ENCODE measurements at places on chromosomes 13 and 19. TPM values are rescaled to one million over a fixed set of nuclear protein-coding genes. Genes with fewer than 3 reads are reported as not detected.
A peak's percentile ranks its signal among the peaks of the same experiment; 100 is the strongest.

The BST2 gene
- 164 TPM for total RNA-seq

The ZNF560 gene
- total RNA-seq = not detected

The GRK1 gene
- total RNA-seq = not detected

The SERPINE3 gene
- not detected for total RNA-seq

The CEACAM6 gene
- not detected for total RNA-seq

The FCAR gene
- total RNA-seq = not detected

The CACNG6 gene
- not detected for total RNA-seq

The FAM124A gene
- 0.24 TPM for total RNA-seq

The ETV2 gene
- 0.83 TPM for total RNA-seq

The IFNL1 gene
- total RNA-seq = 1.2 TPM

The ICAM5 gene
- total RNA-seq = 1.3 TPM

The POU2F2 gene
- 55.6 TPM for total RNA-seq

DNA sequence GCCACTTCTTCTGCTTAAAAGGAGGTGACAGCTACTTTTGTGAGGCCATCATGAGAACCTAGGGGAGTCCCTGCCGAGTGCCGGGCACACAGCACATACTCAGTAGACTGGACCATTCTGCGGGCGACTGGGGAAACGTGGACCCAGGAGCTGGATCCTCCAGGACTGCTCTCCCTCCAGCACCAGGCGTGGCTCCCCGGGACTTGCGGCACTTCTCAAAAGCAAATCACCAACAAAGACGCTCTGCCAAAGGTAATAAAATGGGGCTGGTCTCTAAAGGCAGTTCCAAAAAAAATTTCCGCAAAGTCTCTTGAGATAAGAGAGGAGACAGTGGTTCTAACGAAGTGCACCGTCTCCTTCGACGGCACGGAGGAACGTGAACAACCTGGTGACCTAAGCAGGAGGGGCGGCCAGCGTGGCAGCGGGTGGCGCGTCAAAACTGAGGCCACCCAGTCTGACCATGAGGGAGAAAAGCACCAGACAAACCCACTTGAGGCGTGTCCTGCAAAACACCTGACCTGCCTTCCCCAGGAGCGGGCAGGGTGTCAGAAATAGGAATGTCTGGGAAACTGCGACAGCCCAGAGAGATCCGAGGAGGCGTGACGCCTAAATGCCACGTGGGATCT, 1.4 kb upstream of the TMPRSS9 start:
- no peak for DNase-seq

DNA sequence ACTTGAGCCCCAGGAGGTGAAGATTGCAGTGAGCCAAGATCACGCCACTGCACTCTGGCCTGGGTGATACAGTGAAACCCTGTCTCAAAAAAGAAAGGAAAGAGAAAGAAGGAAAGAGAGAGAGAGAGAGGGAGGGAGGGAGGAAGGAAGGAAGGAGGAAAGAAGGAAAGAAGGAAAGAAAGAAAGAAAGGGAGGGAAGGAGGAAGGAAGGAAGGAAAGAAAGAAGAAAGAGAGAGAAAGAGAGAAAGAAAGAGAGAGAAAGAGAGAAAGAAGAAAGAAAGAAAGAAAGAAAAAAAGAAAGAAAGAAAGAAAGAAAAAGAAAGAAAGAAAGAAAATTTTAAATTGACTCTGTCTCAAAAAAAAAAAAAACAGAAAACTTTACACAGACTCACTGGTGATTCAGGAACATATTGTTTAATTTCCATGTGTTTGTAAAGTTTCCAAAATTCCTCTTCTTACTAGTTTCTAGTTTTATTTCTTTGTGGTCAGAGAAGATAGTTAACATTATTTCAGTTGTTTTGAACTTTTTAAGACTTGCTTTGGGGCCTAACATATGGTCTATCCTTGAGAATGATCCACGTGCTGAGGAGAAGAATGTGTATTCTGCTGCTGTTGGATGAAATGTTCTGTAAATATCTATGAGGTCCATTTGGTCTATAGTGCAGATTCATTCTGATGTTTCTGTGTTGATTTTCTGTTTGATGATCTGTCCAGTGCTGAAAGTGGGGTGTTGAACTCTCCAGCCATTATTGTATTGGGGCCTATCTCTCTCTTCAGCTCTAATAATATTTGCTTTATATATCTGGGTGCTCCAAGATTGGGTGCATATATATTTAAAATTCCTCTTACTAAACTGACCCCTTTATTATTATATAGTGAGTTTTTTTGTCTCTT, 204.4 kb upstream of the SERP2 start:
- DNase-seq = no peak

- DNase-seq = no peak
Measured at GRCh38 chr19:33473653-33474305, 47.8 kb downstream of the PEPD start.

- DNase-seq = no peak
Measured at GRCh38 chr19:32630338-32630737, 44.6 kb downstream of the ANKRD27 start.

DNA sequence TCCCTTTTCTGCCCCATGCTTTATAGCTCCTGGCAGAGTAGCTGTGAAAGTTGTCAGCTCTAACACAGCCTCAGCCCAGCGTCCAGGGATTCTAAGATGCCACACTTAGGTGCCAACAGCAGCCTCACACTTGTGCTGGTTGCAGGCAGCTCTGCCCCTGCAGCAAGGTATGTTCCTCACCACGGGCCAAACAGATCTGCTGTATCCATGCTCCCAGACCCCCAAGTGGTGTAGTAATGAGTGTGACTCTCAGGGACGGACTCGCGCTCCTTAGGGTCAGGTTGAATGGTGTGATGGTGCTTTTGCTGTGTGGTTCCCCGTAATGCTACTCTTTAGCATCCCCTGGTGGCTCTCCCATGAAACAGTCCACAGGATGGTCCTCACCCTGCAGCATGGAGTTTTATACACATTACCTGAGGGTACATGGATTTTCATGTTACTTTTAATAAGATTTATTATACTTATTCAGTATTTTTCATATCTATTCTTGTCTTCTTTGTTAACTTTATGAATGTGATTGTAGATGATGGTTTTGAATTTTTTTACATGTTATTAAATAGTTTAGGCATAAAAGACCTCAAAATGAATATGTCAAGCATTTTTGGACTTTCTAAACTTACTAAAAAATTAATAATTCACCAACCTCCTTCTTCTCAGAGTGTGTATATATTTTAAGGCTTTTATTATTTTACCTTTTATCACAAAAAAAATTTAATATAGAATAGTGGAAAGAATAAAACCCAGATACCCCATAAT, 232.5 kb downstream of the SLC7A1 start:
- DNase-seq = peak; percentile 49

DNA sequence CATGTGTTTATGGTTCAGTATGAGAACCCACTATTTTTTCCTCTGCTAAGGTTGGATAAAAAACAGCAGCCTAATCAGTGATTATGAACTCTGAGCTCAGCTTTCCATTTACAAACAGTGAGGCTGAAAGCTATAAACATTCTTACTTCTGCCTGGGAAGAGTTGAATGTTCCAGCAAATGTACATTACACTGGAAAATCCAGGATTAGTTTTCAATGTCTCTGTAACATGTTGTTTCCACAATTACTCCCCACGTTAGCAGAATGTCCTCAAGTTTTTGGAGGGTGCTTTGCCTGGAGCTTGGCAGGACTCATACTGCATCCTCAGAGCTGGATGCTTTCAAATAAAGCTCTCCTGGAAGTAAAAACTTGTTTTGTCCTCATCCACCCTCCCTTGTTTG, 150.4 kb downstream of the POSTN start:
- no peak for DNase-seq

DNA sequence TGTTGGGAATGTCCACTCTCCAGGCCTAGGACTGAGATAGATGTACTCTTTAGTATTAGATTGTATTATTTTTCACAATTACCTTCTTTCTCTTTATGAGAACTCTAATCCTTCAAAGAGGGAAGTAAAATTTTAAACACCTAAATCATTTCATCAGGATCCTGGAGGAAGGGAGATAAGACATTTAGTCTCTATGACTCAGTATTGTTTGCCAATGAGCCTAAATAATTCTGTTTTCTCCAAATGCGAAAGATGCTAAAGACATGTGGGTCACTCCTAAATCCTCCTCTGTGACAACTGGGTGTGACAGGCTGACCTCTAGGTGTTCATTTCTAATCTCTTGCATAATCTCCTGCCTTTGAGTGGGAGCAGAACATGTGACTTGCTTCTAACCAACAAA, 1736.6 kb upstream of the MIR17HG start:
- no peak for DNase-seq

- DNase-seq = no peak
Measured at GRCh38 chr19:50387176-50387867, 3.2 kb downstream of the POLD1 start.

- no peak for DNase-seq
Measured at GRCh38 chr19:5990289-5990797, 12.4 kb upstream of the RANBP3 start.

DNA sequence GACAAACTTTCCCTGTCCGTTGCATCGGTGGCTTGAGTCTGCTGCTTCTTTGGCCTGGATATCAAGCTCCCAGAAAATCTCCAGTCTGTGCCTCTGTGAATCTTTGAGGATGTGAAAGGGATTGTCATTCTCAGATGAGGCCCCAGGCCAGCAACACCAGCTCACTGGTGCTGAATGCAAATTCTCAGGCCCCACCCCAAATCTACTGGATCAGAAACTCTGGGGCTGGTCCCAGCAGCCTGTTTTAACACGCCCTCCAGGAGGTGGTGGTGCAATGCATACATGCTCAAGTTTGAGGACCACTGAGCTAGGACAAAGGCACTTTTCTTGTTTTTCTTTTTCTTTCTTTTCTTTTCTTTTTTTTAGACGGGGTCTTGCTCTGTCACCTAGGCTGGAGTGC, 23.6 kb downstream of the TNFSF11 start:
- no peak for DNase-seq

DNA sequence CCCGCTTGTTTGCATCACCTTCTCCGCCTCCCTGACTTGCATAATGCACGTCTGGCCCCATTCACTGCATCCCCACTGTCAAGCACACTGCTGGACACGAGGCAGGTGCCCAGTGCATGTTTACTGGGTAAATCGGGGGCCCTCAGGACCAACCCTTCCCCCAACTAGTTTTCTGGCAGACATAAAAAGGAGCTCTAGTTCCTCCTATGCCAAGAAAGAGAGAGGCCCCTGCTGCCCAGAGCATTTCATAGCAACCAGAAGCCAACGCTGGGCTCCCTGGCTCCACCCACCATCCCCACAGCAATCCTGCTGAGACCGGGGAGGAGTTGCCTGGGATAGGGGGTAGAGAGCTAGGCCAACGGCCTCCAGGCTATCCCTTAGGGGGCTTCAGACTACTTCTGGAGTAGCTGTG, 23.2 kb downstream of the ANKRD27 start:
- no peak for DNase-seq

- DNase-seq = peak; percentile 86
Measured at GRCh38 chr13:27130979-27131623, 40.5 kb downstream of the USP12 start.

DNA sequence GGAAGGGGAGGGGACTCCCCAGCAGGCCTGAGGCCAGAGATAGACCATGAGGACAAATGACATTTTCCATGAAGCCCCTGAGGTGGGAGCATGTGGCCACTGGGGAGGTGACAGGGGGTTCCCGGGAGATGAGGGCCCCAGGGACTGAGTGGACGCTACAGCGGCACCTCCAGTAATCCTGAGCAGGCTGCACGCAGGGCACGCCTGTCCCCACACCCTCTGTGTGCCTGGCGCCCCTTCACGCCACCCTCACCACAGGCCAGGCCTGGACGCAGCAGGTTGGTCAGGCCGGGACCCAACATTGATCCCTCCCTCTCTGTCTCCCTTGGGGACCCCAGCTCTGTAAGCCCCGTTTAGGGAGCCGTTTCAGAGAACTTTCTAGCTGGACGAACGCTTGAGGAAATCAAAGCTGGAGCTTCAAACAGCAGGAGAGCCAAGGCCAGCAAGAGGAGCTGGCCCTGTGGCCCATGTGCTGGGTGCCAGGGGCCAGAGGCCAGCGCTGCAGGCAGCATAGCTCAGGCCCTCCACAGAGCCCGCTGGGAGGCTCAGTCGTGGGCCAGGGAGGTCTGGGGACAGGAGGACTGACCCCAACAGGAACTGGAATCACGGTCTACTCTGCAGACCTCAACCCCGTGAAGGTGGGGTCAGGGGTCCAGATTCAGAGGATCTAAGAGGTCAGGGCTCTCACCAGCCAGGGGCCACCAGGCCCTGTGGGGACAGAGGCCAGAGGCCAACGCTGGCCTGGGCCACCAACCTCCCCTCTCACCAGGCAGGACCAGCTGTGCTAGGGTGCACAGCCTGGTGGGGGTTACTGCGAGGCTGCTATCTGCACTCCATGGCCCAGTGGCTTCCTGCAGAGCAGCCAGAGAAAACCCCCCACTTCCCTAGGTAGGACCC, 14.6 kb downstream of the LSM4 start:
- DNase-seq = no peak
